ENCODE measurements at places on chromosomes 6 and 20.
A peak's percentile ranks its signal among the peaks of the same experiment; 100 is the strongest.

DNA sequence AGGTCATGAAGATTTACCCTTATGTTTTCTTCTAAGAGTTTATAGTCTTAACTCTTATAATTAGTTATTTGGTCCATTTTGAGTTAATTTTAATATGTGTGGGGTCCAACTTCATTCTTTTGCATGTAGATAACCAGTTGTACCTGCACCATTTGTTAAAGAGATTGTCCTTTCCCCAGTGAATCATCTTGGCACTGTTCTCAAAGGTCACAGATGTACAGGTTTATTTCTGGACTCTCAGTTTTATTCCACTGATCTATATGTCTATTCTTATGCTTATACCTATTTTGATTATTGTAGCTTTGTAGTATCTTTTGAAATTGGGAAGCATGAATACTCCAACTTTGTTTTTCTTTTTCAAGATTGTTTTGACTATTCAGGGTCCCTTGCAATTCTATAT lies 44.1 kb downstream of the ZHX3 start:
- DNase-seq = no peak

GRCh38 chr6:49453221-49453620 lies 9.8 kb downstream of the MMUT start:
- peak; percentile 18 for DNase-seq

DNA sequence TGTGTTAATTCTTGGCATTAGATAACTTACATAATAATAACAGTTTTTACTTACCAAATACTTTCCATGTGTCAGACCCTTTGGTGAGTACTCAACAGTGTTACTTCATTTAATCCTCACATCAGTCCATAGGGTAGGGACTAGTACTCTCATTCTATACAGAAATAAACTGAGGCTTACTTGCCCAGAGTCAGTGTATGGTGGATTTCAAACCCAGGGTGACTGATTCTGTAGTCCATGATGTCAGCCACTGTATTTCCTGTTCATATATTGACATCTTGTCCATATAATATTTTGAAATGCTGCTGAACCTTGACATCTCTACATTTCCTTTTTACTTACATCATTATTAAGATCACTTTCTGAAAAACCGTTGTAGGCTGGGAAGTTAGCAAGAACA lies 2.5 kb upstream of the PNLDC1 start:
- no peak for DNase-seq

GRCh38 chr6:143844006-143844405 lies 868 bp downstream of the LTV1 start:
- DNase-seq = no peak

GRCh38 chr20:39563349-39563748 lies 601.2 kb downstream of the DHX35 start:
- no peak for DNase-seq

DNA sequence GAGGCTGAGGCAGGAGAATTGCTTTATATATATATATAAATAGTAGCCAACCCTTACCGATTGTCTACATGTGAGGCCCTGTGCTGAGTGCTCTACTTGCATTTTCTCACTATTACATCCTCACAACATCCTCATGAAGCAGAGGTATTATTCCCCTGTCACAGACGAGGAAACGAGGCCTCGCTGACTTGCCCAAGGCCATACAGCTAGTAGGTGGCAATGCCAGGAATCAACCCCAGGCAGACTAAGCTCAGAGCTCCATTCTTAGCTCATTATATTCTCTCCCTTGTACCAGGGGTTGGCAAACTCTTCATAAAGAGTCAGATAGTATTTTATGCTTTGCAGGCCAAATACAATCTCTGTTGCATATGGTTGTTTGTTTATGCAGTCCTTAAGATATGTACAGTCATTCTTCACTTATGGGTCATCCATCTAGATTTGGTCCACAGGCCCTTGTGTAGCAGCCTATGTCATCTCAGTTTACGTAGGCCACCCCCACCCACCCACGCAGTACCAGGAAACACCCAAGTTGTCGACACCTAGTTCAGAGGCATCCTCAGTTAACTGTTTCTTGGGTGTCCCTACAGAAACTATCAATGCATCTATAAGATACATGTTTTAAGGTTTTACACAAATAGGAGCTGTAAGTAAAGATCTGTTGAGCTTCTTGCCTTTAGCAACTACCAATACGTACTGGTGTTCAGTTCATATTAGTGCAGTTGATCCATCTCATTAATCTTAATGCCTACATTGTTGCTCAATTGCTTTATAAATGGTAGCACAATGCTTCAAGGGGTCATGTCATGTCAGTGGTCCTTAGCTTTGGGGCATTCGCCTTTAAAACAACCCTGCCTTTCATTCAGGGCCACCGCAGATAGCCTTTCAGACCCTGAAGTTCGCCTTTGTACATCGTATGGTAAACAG lies 3.0 kb downstream of the CASS4 start:
- no peak for DNase-seq

DNA sequence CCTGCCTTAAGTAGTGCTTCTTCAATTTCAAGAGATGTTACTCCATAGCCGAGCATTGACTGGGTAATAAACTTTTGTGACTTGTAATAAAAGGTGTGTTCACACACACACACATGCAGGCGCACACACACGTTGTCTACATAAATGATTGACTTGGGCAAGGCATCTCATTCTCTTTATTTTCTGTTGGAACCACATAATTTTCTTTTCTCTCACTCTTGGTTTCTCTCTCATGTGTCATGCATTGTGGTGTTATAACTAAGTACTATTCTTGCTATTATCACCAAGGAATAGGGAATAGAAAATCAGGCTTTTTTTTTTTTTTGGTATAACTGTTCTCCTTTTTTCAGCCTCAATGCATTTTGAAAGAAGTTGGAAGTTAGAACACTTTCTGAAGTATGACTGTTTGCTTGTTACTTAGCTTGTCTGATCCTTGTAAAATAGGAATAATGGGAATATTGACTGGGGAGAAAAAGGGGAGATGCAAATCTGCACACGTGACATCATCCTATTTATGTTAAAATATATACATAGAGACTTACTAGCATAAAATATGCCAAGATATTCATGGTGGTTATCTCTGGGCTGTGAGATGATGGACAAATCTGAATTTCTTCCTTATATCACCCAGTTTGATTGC lies 26.1 kb upstream of the CD83 start:
- no peak for DNase-seq

DNA sequence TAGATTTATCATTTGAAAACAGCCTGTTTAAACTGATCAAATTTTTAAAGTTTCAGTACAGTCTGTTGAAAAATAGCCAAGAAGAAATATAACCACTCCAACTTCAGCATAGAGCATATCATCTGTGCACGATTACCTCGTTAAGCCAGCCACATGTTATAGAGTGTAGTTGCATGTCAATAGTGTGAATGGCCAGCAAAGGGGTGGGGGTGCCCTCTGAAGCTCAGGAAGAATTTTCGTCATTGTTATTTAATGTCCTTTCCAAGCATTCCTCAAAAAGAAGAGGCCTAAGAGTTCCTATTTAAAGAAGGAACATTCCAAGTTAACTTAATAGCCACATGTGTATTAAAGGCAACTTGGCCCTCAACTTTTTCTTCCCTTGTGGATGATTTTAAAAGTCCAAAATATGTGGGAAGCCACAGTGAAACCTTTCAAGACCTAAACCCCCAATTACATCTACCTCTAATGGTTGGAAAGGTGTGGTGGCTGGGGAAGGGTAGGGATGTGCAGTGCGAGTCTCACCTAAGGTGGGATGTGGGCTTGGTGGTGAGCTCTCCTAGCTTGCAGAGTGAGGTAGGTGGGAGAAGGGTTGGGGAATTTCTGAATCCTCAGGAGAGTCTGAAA lies 1.8 kb upstream of the CCN2 start:
- DNase-seq = no peak

DNA sequence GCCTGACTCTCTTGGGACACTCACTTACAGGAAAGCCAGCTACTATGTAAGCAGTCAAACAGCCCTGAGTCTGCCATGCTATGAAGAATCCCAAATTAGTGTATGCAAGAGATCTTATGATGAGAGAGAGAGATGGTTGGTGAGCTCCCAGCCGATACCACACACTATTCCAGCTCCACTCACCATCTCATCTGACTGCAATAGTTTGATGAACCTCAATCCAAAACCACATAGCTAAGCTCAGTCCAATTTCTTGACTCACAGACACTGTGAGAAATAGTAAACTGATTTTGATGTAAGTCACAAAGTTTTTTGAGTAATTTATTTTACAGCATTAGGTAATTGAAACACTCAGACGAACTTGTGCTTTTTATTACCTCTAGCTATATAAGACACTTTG lies 441.4 kb downstream of the COL12A1 start:
- DNase-seq = no peak

GRCh38 chr20:38610521-38610920 lies 8.9 kb downstream of the ARHGAP40 start:
- DNase-seq = no peak

- no peak for DNase-seq
Measured at GRCh38 chr6:146422789-146423375, 120.8 kb upstream of the RAB32 start.

DNA sequence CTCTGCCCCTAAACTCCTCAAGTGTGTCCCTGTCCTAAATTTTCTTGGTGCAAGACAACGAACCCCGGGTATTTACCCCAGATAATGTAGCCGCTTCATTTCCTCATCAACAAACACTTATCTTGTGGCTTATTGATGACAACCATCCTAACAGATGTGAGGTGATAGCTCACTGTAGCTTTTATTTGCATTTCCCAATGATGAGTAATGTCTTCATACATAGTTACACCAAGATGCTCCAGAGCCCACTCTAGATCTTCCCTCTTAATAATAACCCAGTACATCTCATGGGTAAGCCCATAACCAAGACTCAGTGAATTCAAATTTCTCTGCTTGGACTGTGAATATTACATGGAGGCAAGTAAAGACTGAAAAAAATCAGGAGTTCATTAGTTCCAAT lies 48.2 kb upstream of the BEND6 start:
- no peak for DNase-seq

- no peak for DNase-seq
Measured at GRCh38 chr6:25981568-25982263, 19.1 kb downstream of the TRIM38 start.

- no peak for DNase-seq
Measured at GRCh38 chr6:106642476-106642875, 13.1 kb downstream of the QRSL1 start.

DNA sequence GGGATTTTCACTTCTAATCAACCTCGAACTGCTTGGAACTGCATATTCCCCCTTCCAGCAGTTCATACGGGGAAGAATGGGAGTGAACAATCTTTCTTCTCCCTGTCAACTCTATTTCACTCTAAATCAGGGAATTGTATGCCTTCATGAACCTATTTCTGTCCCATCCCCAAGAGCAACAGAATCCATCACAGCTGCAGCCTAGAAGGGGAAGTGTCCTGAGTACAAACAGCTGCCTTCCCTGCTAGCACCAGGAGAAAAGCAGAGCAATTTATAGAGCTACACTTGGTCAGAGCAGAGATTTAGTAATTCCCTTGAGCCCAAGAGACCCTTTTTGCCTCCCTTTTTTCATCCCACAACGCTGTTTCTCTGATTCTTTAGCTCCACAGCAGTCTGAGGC lies 208.4 kb downstream of the ADGRG6 start:
- no peak for DNase-seq

DNA sequence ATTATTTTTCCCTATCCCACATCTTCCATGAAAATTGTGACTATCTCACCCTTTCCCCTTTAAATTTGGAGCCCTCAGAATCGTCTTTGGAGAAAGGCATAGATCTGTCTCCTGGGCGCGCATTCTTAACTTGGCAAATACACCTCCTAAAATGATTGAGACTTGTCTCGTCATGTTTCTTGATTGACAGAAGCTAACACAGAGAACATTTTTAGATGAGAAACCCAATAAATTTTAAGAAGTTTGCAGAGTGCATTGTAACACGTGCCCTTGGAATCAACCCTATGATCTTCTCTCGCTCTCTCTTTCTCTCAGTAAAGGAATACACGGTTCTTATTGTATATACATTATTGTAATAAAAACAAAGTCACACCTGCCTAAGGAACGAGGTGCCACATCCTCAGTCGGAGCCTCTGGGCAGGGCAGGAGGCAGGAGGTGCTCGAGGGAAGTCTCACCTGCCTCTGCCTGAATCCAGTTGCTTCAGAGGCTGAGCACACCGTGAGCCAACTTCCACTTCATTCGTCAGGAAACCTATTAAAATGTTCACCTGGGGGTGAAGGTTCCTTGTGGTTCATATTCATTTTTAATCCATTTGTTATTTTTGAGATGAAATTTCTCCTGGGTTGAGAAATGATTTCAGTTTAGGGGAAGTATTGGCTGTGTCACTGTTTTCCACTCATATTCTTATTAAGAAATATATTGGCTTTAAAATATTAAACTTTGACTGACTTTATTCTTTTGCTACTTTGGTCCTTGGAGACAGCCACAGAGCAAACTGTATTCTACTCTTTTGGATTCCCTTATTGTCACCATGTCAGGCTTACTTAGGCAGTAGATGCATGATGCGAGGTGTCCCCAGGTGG lies 90.5 kb upstream of the THBS2 start:
- DNase-seq = no peak

GRCh38 chr6:30091577-30092381 lies 16.2 kb upstream of the RNF39 start:
- DNase-seq = no peak

DNA sequence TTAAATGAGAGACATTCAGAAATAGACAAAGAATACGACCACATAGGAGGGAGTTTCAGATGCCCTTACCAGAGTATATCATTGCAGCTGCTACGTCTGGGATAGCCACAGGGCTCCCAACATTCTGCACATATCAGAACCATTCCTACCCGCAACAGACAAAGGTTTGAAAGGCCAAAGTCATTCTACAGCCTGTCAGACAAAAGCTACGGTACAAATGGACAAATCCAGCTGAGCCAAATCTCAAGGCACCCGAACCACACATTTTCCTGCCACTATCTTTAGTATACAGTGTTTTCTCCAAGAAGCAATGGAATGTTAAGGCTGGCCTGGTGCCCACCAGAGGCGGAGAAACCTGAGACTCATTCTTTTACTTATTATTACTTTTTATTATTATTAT lies 30.5 kb upstream of the LYRM2 start:
- no peak for DNase-seq

DNA sequence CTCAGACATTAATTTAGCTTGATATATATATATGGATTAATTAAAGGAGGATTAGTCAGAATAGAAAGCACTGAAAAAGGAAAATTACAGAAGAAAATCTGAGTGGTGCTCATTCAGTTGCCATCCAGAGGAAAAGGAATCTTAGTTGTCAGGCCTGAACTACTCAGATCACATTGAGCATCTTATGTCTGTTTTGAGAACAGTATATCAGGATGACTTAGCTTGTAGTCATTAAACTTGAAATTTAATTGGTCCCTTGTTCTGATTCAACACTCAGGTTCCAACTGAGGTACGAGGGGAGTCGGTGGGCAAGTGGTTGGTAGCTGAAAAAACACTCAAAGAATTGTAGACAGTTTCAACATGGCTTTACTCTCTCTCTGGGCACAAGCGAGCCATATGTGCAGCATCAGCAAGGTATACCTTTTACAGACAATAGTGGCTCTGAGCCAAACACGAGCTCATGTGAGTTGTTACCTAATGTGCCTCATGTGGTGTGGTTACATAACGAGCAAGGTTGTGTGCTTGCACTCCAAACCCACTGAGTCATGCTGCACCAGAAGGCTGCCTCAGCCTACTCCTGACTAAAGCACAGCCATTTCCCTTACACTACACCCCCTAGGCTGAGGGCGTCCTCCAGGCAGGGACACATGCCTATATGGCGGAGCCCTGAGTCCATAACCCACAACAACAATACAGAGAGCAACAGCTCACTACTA lies 73.0 kb upstream of the HMGN3 start:
- no peak for DNase-seq

- DNase-seq = no peak
Measured at GRCh38 chr20:17794400-17794799, 94.6 kb downstream of the BANF2 start.

- DNase-seq = no peak
Measured at GRCh38 chr6:150250826-150251225, 108.0 kb downstream of the PPP1R14C start.

- DNase-seq = no peak
Measured at GRCh38 chr20:62725596-62726268, 17.1 kb downstream of the NTSR1 start.

Data from D341Med (cell line).